ENCODE measurements at places on chromosomes 12 and 14.

DNA sequence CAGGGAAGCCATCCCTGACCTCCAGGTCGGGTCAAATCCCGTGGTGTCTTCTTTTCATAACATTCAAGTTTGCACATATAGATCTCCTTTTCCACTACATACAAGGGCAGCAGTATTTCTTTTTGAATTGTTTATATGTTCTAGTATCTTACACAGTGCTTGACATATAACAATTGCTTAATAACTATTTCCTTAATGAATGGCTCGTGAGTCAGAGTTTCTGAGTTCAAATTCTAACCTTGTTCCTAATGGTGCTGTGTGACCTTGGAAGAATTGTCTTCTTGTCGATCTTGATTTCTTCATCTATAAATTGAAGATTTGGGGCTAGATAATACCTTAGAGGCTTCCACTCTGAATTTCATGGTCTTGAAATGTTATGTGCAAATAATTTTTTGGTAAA lies 57.2 kb upstream of the PELI2 start:
- DNase-seq = no peak

- DNase-seq = no peak
These were observed 798 bp downstream of the CCDC198 start for GRCh38 chr14:57492859-57493258.

GRCh38 chr14:20341646-20342045 lies 1.8 kb upstream of the PARP2 start:
- DNase-seq = no peak

GRCh38 chr12:62191491-62192179 lies 68.6 kb upstream of the USP15 start:
- no peak for DNase-seq

DNA sequence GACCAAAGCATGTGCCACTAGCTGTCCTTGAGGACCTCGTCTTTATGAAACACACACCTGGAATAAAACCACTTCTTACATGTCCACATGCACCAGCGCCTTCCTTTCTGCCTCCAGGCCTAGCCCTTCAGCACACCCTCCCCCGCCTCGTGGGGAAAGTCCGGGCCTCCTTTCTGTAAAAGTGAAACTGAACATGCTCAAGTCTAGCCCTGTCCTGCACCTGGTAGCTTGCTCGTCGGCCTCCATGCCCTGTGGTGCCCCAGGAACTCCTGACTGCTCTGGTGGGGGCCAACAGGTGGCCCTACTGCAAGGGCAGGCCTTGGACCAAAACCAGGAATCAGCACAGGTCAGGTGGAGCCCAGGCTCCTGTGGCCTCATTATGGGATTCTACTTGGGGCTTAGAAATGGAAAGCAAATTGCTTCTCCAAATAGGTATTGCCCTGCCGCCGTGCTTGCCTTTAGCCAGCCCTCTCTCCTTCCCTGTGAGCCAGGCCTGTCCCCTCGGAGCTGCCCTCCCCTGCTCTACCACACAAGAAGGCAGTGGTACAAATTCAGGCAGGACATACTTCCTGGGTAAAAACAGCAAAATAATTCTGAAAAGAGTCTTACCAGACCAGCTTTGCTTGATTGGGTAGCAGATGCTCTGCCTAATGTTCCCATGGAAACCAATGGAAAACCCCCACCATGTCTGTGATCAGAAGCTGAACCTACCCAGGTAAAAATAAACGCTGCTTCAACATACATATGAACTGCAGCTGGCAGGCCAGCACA lies 43.5 kb downstream of the ERH start:
- DNase-seq = peak; percentile 62

Data from stimulated activated CD4-positive, alpha-beta T cell treated with anti-CD3 and anti-CD28 coated beads, Interleukin-12 subunit alpha, Interleukin-12 subunit beta, amount 100 ng/mL, for 48 hours (primary cell).